Stimulated activated CD4-positive, alpha-beta T cell treated with anti-CD3 and anti-CD28 coated beads, Interleukin-4, amount 100 ng/mL, for 4 hours (primary cell): ENCODE measurements at places on chromosomes 12 and 14.

DNA sequence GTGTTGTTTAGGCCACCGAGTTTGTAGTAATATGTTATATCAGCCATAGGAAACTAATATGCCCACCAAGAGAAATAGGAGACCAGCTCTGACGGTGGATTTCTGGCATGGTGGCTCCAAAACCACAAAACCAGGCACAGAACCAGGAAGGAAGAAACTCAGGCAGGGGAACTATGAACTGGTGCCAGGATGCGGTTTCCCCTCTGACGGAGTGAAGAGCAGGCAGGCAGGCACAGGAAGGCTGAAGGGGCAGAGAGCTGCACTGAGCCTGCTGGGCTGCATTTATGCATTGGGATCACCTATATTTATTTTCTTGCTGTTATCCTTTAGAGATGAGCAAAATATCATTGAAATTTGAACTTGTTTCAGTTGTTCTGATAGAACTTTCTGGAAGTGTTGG, 479.4 kb downstream of the VRK1 start:
- DNase-seq: no peak

DNA sequence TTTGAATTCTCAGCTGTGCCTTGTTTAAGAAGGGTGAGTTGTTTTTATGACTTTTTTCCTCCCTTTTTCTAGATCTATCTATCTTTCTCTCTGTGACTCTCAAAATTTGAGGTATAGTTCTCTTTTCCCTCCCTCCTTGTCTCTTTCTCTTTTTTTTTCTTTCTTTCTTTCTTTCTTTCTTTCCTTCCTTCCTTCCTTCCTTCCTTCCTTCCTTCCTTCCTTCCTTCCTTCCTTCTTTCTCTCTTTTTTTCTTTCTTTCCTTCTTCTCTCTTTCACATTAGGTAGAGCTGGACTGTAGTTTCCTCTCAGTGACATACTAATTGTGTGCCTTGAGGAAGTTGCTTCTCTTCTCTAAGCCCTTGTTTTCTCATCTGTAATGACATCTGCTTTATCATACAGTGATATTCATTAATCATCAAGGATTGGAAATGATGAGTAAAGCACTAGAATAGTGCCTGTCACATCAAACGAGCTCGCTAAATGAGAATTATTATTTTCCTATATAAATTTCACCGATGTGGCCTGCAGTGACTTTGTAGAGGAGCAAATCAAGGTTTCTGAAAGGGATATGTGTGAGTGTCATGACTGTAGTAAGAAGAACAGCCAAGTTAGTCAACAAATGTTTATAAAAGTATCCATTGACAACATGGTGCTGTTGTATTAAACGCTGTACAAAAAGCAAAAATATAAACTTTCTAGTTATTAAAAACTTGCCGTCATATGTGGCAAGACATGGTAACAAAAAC, 78.9 kb upstream of the SLC38A2 start:
- no peak for DNase-seq

- DNase-seq: no peak
These were observed 222.6 kb upstream of the SYT1 start for GRCh38 chr12:78641837-78642423.

GRCh38 chr12:29241821-29242591, 92.9 kb downstream of the FAR2 start:
- DNase-seq: no peak

DNA sequence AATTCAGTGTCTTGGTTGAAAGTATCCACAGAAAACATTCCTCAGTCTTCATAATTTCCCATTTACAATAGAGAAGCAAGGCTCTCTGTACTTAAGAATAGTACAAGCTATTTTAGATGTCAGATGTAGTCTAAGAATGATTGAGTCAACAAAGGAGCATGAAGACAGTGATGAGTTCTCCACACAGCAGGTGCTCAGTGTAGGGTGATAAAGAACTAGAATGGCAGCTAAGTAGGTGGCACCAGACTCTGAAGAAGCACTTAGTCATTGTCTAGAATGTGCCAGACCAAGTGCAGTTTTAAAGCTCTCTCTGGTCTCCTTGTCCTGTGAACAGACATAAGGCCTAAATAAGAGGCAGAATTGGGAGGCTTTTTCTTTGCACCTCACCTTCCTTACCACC, 504.6 kb downstream of the NRXN3 start:
- DNase-seq: no peak

DNA sequence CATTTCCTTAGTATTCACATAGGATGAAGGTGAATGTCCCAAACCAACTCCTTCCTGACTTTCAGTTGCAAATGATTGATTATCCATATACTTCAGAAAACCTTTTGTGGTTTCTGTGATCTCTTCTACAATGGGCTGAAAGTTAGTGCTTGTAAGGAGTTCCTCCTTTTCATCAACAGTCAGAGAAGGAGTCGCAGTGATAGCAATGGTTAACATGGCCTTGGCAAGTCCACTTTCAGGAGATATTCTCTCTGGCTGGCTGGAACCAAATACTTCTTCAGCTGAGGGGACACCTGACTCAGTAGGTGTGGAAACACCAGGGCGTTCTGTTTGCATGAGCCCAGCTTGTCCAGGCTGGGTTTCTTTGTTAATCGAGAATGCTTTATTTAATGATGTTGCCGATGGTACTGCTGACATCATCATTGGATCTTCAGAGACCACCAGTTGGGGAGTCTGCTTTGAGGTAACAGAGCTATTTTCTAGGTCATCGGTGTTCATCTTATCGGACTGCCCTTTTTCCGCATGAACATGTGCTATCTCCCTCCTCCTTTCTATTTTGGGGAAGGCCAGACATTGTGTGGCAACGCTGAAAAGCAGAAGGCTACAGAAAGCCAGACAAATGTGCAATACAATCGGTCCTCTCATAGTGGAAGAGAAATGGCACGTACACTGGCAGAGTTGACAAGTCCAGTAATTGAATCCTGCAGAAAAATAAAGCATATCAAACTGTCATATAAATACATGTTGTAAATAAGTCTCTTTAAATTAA, 13.1 kb downstream of the ARMH4 start:
- DNase-seq: no peak

DNA sequence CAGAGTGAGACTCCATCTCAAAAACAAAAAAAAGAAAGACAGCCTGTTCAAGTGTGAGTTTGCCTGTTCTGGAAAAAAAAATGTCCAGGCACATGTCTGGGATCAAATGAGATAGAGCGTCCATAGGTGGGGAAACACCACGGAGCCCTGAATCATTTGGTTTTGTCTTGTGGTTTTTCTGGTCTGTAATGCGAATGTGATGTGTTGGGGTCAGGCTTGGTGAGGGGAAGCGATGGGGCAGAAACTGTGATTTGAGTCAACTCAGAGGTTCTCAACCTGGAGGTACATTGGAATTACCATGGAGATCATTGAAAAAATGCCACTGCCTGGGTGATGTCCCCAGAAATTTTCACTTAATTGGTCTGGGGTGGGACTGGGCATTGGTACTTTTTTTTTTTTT, 183.9 kb upstream of the PWP1 start:
- no peak for DNase-seq

GRCh38 chr14:91282954-91283645, 38.6 kb upstream of the GPR68 start:
- no peak for DNase-seq

GRCh38 chr14:56666716-56667115, 87.1 kb downstream of the TMEM260 start:
- no peak for DNase-seq

- DNase-seq: no peak
These were observed 1.8 kb upstream of the COX14 start for GRCh38 chr12:50110127-50110761.

- DNase-seq: no peak
These were observed 75.2 kb downstream of the SAMD4A start for GRCh38 chr14:54642121-54642520.

- no peak for DNase-seq
These were observed 1865.6 kb upstream of the FLRT2 start for GRCh38 chr14:83664389-83664788.

GRCh38 chr12:50723865-50724264, 40.0 kb upstream of the ATF1 start:
- DNase-seq: no peak

GRCh38 chr14:101711041-101711856, 50.3 kb upstream of the PPP2R5C start:
- DNase-seq: no peak

- no peak for DNase-seq
These were observed 91.2 kb downstream of the WNK1 start for GRCh38 chr12:843609-844008.
